Hematopoietic multipotent progenitor cell treated with erythropoietin and hydrocortisone succinate and interleukin-3 and kit ligand, for 6 days (in vitro differentiated cells): ENCODE measurements at places on chromosomes 4 and X.
A peak's percentile ranks its signal among the peaks of the same experiment; 100 is the strongest.

DNA sequence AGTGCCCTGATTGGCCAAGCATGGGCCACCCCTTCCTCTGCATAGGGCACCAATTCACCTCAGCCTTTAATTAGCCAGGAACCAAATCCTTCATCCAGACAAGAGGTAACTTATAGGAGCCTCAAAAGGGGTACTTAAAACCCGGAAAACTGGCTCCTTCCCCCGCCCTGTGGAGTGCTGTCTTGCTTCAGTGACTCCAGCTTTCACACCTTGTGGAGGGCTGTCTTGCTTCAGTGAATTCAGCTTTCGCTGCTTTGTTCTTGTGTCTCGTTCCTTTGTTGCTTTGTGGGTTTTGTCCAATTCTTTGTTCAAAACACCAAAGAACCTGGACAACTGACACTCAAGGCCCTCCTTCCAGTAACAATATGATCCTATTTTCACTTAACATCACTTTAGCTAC is 82.2 kb upstream of the FRG1 start:
- no peak for DNase-seq

- DNase-seq: no peak
Observed at GRCh38 chr4:183596067-183596757, 62.8 kb downstream of the RWDD4 start.

GRCh38 chr4:140695483-140695882 is 60.7 kb downstream of the TBC1D9 start:
- no peak for DNase-seq

DNA sequence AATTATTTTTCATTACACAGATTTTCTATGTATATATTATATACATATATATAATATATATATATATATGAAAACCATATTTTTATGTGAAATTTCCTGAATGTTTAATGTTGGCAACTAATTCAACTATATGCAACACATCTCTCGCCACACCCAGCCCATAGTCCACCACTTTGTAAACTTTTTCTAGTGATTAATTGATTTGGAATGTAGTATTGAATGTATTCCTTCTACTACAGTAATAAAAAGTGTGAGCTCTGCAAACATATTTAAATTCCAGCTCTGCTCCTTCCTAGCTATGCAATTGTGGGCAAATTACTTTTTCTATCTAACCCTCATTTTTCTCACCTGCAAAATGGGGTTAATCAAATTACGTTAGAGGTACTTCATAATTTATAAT is 187.8 kb downstream of the TEX11 start:
- DNase-seq: no peak

DNA sequence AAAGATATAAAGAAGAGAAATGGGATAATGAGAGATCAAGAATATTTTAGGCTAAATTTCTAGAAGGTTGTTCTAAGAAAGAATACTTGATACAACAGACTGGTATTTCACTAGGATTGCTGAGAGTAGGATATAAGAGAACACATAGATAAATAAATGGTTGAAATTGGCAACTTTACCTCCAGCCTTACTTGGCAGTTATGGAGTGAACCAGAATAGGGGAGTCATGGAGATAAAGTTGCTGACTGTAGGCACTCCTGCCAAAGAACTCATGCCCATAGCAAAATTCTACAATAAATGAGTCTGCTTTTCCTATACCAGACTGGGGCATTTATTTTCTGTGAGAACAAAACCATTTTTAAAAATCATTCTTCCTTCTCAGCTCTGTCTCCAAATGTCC is 26.4 kb upstream of the MMRN1 start:
- no peak for DNase-seq

DNA sequence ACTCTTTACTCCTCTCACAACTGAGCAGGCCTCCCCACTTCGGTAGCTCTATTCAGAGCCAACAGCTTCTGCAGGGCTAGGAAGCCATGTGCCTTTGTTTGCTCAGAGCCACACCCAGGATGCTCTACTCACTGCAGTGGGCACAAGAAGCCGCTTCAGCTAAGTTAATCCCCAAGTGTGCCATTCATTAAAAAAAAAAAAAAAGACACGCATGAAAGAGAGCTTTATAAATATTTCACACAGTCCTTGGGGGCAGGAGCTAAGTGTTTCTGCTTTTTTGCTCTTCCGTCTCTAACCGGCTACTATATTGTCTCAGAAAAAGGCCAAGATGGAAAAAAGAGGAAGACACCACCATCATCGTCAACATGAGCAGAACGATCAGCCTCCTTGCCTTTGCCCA is 8.1 kb downstream of the CRMP1 start:
- no peak for DNase-seq

DNA sequence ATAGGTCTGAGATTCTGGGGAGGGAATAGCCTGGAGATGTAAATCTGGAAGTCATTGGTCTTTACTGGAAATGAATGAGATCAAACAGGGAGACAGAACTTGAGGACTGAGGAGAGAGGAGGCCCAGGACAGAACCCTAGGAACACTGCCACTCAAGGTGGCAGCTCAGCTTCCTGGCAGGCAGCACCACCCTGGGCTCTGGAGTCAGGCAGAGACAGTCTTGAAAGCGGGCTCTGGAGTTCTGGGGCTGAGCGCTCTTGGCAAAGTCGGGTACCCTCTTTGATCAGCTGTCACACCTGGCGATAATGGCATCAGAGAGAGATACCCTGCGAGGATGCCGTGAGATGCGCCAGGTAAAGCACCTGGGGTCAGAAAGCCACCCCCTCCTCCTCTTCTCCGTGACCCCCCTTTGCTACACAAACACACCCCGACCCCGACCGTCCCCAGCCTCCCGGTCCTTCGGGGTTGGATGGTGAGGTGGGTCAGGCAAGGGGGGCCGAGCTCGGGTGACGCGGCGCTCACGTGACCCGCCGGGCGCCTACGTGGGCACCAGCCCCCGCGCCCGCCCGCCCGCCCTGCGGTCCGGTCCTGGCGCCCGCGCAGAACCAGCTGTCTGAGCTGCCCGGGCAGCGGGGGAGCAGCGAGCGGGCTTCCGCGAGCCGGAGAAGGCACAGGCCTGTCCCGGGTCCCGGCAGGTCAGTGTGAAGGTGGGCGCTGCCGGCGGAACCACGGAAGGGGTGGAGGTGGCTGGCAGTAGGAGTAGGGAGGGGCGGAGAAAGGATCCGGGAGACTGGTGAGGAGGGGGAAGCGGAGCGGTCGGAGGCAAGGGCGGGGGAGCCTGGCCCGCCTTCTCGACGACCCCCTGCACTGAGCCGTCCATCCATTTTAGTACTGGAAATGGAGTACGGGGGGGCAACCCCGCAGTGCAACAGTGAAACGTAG is at the start of gene TCEAL3:
TCEAL3 (plus strand) TSS at position 600 of the 942 bp plus-strand sequence. CDS start 1,102 bp downstream, outside the sequence.
- DNase-seq: peak; percentile 22

- DNase-seq: peak; percentile 94
Observed at GRCh38 chr4:155809835-155810234, 51.0 kb downstream of the GUCY1B1 start.

DNA sequence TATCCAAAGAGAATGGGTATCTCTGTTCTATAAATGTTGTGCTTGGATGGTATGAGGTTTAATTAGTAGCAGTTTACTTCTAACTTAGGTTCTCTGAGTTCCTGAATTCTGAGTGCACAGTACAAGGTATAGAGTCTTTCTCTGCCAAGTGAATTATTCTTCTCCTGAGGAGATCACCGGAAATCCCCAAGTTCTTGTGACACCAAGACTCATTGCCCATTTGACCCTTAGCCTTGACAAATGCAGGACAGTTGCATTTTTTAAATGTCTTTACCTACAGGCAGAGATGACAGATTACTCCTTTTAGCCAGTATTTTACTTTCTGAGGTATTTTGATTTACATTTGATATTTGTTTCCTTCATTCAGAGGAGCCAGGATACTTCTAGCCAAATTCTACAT is 72.9 kb downstream of the MAOA start:
- no peak for DNase-seq

DNA sequence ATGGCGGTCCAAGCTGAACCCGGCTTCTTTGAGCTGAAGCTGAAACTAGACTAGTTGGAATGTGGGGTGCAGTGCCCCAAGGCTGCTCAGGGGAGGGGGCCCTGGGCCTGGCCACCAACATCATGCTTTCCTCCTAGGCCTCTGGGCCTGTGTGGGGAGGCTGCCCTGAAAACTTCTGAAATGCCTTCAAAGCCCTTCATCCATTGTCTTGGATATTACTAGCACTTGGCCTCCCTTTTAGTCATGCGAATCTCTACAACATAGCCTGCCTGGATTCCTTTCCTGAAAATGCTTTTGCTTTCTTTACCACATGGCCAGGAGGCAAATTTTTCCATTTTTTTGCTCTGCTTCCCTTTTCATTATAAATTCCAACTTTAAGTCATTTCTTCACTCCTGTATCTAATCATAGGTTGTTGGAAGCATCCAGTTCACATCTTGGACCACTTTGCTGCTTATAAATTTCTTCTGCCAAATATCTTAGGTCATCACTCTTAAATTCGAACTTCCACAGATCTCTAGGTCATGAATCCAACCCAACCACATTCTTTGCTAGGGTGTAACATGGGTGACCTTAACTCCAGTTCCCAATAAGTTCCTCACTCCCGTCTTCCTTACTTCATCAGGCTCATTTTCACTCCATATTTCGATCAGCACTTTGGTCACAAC is 103.4 kb downstream of the DDIT4L start:
- DNase-seq: no peak

GRCh38 chrX:30593440-30594200 is 16.1 kb upstream of the TASL start:
- no peak for DNase-seq

- no peak for DNase-seq
Observed at GRCh38 chr4:23768541-23768940, 121.3 kb downstream of the PPARGC1A start.

GRCh38 chrX:112067601-112068000 is 15.0 kb downstream of the TRPC5 start:
- DNase-seq: no peak

- DNase-seq: peak; percentile 11
Observed at GRCh38 chr4:180057891-180058671, 2185.1 kb upstream of the TENM3 start.

DNA sequence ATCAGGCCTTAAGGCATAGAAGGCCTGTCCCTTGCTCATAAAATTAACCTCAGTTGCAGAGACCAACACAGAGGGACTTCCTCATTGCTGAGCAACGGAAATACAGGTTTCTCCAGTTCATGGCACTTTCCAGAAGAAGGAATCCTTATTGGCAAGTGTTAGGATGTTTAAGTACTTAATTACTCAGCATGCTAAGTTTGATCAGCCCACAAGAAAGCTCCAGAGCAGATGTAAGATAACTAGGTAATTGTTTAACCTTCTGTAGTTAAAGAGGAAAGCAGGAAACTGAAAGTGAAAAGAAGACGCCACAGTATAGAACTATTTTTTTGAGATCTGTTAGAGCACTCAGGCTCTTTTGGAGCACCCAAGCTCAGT is 33.5 kb downstream of the SMS start:
- no peak for DNase-seq

GRCh38 chr4:1726146-1726934 is 5.0 kb downstream of the TACC3 start:
- peak; percentile 93 for DNase-seq

- DNase-seq: no peak
Observed at GRCh38 chr4:89939994-89940393, 45.3 kb downstream of the MMRN1 start.

- no peak for DNase-seq
Observed at GRCh38 chrX:110395877-110396276, 37.2 kb downstream of the RTL9 start.

DNA sequence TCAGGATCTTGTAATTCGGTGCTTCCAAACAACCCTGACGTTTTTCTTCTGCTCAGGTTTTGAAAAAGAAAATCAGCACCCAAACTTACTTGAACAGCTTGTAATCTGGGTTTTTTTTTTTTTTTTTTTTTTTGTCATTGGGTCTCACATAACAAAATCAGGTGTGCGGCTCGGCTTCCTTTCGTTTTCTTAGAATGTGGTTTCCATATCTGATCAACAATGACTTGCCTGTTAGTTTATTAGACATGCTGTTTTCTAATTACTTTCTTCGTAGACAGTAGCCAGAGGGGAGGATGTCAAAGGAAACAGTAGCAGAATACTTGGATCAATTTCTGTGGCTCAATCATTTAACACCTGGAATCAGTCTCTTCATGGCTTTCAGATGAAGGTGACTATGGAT is 890 bp upstream of the FREM3 start:
- peak; percentile 61 for DNase-seq

DNA sequence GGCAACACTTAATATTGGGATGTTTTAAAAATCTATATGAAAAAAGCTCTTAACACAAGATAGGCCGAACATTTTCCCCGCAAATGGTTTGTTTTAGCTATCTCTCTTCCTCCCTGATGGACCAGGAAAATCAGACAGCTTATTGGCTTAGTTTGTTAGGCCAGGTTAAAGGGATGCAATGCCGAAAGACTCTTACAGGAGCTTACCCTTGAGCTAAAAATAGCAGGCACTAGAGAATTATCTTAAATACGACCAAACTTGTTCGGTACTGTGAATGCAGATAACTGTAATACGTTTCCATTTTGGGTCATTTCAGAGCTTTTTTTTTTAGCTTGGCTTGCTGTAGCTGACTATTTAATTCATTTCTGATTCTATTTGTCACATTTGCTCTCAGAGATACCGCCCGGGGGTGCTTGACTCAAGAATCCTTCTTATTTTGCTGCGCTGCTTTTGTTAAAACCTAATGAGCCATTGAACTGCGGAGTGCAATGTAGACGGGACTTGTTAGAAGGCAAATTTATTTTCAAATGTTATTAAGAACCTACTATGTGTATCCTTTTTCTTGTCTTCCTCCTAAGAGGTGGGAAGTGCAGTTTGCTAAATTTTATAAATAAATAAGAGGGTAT is 23.3 kb downstream of the PPARGC1A start:
- no peak for DNase-seq
